ENCODE measurements at places on chromosomes 3 and 15.

DNA sequence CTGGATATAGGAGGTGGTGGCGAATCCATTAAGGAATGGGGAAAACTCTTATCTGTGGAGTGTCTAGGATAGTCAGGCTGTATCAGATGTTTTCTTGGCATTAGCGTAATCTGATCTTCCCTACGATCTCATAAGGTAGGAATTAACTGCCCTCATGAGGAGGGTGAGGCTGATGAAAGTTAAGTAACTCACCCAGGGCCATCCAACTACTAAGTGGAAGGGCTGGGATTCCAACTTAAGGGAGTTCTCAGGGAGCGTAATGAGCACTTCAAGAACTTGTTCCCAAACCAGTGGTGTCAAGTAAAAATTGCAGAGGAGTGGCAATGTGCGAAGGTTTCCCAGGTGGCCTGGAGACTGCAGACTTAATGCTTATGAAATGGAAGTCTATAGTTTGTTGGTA is 55.9 kb upstream of the OSBPL11 start:
- peak; percentile 5 for DNase-seq

DNA sequence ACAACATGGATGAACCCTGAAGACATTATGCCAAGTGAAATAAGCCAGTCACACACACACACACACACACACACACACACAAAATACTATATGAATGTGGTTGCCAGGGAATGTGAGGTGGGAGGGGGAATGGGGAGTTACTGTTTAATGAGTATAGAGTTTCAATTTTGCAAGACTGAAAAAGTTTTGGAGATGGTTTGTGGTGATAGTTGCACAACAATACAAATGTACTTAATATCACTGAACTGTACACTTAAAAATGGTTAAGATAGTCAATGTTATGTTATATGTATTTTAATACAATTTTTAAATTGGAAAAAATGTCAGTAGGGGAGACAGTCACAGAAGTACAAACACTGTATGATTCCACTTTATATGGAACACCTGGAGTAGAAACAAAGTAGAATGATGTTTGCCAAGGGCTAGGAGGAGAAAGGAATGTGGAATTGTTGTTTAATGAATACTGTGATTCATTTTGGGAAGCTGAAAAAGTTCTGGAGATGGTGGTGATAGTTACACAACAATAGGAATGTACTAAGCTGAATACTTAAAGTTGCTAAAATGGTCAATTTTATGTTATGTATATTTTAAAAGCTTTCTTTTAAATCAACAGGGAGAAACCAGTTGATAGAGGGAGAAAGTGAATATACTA is 76.6 kb downstream of the RPL39L start:
- peak; percentile 44 for DNase-seq

GRCh38 chr15:33136353-33136752 is 58.2 kb downstream of the FMN1 start:
- DNase-seq, result no peak

DNA sequence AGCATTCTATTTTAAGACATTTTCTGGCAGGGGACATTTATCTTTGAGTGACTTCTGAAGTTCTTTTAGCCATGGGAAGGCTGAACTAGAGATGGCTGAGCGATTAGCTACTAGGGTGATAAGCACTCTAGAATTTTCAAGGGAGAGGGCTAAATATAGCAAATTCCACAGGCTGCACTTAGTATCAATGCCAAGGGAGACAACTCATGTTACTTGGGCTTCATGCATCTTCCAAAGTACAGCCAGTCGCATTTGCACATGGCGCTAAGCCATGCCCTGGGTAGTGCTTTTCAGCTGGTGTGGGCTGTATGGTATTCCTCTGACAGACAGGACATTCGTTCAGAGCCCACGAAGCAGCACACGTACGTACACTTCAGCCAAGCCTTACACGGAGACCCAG is 69.6 kb downstream of the RYR3 start:
- no peak for DNase-seq

- no peak for DNase-seq
These were observed 12.4 kb downstream of the GORASP1 start for GRCh38 chr3:39094851-39095677.

GRCh38 chr3:73401616-73402279 is 223.0 kb downstream of the PDZRN3 start:
- no peak for DNase-seq

- DNase-seq, result no peak
These were observed 28.7 kb downstream of the PFN2 start for GRCh38 chr3:149941946-149942345.

- peak; percentile 53 for DNase-seq
These were observed 1.9 kb downstream of the CBLB start for GRCh38 chr3:105866656-105867653.

GRCh38 chr15:61157933-61158332 is 71.2 kb downstream of the RORA start:
- no peak for DNase-seq

DNA sequence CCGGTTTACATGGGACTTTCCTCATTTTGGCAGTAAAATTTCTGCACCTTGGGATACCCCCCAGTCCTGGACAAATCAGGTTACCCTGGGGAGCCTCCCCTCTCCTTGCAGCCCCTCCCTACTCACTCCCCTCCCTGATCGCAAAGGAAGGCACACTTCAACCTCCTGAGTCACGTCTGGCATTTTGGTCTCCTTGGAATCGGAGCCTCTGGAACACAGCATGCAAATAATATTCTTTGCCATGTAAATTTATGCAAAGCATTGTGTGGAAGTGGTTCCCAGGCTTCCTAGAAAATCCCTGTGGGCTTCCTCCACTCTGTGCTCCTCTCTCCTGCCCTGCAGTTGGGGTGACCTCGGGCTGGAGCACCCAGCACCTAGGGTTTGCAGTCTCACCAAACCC is 11.6 kb downstream of the SCN5A start:
- no peak for DNase-seq

DNA sequence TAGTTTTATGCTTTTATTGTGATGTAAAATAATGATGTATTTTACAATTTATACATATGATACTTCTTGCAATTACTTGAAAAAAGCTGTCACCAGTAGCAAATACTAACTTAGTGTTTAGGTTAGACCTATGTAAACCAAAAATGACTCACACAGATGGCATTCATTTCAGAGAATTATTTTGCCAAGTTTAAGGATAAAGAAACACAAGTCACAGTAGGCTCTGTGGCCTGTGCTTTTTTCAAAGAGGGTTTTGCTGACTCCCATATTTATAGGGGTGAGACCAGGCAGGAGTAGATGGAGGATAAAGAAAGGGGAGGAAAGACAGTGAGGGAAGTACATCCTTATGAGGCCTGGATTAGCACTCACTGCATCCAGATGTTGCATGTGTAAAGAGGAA is 356.6 kb upstream of the NPAP1 start:
- DNase-seq, result no peak

- DNase-seq, result no peak
These were observed 251.4 kb downstream of the TIGIT start for GRCh38 chr3:114545193-114545592.

- no peak for DNase-seq
These were observed 319.3 kb upstream of the ATP10A start for GRCh38 chr15:26182441-26182840.

DNA sequence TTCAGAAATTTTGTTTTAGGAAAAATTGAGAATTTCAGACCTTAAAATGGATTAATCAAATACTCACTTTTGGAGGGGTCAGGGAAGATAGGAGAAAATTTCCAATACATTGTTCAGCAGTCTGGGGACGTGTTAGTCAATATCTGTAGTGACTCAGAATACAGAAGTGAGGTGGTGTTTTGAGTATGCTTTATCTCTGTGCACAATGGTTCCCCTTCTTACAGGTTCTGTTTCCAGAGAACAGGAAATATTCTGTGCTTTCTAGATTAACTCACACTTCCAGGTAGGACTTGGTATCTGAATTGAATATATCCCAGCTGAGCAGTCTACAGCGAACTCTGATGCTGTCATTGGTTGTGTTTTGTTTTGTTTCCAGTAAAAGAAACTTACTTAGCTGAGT is 30.7 kb upstream of the CCDC54 start:
- no peak for DNase-seq

- no peak for DNase-seq
These were observed 40.8 kb upstream of the IQCF6 start for GRCh38 chr3:51819709-51820406.

DNA sequence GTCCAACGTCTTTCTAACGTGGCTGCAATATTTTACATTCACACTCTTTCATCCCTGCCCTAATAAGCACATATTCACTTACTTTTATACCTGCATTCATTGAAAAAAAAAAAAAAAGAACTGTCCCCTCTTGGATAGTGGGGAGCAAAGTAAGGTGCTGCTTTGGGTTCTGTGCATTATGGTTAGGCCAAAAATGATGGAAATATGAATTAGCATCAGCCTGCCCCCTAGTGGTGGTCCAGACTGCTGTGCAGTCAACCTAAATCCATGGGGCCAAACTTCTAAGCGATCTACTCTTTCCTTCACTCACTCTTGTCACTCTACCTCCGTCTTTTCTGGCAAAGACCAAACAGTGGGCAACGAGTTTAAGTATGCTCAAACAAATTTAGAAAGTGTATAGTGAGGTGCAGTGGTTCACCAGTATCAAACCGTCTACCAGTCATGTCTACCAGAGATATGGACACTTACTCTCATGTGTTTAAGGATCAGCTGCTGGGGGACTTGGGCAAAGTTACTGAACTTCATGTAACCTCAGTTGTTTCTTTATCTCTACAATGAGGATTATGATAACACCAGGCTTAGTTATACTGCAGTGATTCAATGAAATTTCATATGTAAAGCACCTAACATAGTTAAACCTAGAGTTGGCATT is 61.5 kb upstream of the GRM7 start:
- no peak for DNase-seq

DNA sequence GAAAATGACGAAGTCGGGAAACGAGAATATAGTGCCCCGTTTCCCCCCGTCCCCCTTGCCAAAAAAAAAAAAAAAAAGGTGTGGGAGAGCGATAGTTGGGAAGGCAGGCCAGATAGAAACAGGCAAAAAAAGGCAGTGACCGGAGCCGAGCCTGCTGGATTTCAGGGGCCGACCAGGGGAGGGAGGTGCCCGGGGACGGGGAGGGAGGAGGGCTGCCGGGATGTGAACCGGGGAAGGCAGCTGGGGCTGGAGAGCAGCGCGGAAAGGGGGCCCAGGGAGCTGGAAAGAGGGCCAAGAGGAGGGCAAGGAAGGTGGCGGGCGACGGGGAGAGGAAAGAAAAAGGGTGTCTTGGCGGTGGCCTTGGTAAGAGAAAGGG is 837 bp downstream of the LRRN1 start:
- no peak for DNase-seq

DNA sequence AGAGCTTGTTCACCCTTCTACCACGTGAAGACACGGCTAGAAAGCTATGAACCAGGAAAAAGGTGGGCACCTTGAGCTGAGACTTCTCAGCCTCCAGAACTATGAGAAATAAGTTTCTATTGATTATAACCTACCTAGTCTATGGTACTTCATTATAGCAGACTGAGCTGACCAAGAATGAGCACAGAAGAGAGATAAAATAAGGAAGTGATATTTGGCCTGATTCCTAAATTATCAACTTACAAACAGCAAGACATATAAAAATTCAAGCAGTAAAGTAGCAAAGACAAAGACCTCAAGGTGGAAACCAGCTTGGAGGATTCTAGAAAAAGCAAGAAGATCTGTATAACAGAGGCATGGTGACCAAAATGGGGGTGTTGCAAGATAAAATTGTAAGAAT is 63.9 kb upstream of the OSTN start:
- DNase-seq, result no peak

DNA sequence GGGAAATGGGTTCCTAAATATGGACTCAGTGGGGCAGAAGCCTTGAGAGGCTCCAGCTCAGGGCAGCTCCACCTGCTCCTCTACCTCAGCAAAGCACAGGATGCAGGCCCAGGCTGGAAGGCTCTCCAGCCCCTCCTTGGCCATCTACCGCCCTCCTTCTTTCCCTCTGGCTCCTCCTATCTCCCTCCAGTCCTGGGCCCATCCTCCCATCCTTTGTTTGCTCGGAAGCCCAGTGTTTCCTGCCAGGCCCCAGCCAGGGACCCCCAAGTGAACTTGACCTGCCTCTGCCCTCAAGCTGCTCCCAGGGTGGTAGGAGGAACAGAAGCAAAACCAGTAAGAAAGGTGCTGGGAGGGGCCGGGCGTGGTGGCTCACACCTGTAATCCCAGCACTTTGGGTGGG is 20.1 kb downstream of the MAPKAPK3 start:
- no peak for DNase-seq

DNA sequence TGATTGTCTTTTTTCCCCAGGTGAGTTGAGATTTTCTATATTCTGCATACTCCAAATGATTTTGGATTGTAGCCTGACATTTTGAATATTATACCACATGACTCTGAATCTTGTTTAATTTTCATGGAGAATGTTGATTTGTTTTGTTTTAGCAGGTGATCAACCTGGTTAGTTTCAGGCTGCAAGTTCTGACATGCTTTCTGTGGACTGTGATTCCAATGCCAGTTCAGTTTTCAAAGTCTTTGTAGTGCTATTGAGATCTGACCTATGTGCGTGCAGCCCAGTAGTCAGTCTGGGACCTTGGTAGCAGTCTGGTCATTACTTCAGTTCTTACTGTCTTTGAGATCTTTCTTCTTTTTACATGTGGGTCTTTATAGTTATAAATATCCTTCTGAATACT is 18.6 kb upstream of the MTMR10 start:
- no peak for DNase-seq

DNA sequence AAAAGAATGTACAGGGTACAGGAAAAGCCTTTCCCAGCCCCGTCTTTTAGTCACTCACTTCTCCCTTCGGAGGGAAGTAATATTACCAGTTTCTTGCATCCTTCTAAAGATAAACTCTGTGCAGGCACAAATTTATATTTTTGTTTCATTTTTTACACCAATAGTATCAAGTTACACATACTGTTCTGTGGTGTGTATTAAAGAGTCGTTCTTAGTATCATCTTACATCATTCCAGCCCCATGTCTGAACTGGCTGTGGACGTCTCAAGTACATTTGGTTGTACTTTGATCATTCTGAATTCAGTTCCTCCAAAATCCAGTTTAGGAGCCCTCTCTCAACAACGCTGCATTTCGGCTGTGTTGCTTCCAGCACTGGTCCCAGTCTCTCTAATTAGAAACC is 68.7 kb downstream of the LMLN start:
- DNase-seq, result peak; percentile 61

DNA sequence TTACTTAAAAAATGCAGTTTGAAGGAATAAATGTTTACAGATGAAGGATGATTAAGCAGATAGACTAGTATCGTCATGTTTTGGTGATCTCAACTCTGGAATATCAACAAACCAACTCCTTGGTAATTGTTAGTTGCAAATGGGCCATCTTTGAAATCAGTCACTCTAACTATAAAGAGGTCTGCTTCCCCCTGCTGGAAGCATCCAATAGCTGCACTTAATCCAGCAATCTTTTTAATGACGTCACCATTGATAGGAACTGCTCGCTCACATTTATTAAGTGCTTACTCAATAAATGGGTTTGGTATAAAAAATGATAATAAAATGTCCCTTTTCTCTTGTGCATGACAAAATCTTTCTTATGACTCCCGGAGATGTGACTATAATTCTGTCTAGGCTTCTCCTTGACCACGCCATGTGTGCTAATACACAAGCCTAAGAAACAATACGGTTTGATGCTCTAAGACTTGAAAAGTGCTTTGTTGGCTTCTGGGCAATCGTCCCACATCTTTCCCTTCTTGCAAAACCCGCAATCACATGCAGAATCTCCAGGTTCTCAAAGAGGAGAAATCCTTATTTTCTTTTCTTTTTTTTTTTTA is 227.6 kb upstream of the POU1F1 start:
- DNase-seq, result peak; percentile 74

GRCh38 chr3:194824701-194825111 is 139.0 kb downstream of the FAM43A start:
- peak; percentile 59 for DNase-seq

- DNase-seq, result no peak
These were observed 63.5 kb downstream of the MLH1 start for GRCh38 chr3:37056826-37057225.

Measured in brain microvascular endothelial cell (primary cell).